ENCODE measurements at places on chromosomes 6 and 20.
A peak's percentile ranks its signal among the peaks of the same experiment; 100 is the strongest.

- no peak for DNase-seq
Measured at GRCh38 chr20:31695849-31696804, 26.5 kb downstream of the BCL2L1 start.

- no peak for DNase-seq
Measured at GRCh38 chr6:166942393-166943168, 13.8 kb downstream of the RNASET2 start.

- no peak for DNase-seq
Measured at GRCh38 chr6:13836170-13836569, 21.8 kb upstream of the MCUR1 start.

DNA sequence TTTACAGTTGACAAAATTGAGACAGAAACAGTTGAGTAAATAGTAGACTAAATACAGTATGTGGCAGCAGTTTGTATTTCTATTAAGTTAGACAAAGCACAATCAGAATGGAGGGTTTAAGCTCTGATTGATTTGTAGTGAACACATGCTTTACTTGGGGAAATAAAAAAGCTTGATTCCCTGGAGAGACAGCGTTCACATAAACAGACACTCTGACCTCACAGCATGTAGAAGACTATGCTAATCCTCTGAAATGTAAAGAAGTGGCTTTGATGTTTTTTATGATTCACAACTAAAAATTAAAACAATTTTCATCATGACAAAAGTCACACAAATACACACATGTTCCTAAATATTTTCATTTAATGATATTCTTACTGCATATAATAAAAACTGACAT lies 126.9 kb upstream of the FAM83B start:
- DNase-seq = peak; percentile 10

- no peak for DNase-seq
Measured at GRCh38 chr6:13096084-13096483, 232.3 kb downstream of the TBC1D7 start.

- DNase-seq = no peak
Measured at GRCh38 chr6:169839493-169839892, 88.1 kb downstream of the ERMARD start.

DNA sequence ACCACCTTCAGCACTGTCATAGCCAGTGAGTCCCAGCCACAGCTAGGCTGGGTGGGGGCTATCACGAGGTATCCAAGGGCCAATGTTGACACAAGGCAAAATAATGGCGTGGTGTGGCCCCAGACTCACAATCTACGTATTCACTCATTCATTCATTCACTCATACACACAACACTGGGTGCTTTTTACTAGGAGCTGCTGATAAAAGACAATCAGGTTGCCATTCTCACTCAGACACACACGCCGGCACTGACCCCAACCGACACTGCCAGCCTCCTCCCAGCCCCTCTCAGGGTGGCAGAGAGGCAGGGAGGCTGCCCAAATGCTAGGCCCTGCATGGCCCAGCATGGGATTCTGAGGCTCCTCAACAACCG lies 1.5 kb upstream of the C20orf144 start:
- no peak for DNase-seq

GRCh38 chr20:19644085-19644484 lies 114.0 kb upstream of the RIN2 start:
- DNase-seq = no peak

- no peak for DNase-seq
Measured at GRCh38 chr20:23043376-23043775, 6.1 kb downstream of the THBD start.

DNA sequence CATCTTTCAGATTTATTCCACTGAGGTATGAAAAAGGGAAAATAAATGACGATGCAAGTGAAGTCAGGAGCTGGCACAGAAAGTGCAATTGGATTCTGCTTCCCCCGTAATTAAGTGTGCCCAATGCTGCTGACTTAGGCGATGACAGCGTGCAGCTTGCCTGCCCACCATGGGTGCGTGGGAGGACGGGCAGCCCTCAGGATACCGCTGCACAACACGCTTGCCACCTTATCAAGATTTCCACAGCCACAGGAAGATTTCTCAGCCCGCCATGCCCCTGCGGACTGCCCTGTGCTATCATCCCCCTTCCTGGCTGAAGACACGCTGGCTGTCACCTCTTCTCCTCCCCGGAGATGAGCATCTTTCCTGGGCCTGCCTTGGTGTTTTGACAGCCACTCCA lies 103.3 kb upstream of the BACH2 start:
- DNase-seq = no peak

GRCh38 chr20:34055290-34055689 lies 56.8 kb downstream of the EIF2S2 start:
- no peak for DNase-seq

DNA sequence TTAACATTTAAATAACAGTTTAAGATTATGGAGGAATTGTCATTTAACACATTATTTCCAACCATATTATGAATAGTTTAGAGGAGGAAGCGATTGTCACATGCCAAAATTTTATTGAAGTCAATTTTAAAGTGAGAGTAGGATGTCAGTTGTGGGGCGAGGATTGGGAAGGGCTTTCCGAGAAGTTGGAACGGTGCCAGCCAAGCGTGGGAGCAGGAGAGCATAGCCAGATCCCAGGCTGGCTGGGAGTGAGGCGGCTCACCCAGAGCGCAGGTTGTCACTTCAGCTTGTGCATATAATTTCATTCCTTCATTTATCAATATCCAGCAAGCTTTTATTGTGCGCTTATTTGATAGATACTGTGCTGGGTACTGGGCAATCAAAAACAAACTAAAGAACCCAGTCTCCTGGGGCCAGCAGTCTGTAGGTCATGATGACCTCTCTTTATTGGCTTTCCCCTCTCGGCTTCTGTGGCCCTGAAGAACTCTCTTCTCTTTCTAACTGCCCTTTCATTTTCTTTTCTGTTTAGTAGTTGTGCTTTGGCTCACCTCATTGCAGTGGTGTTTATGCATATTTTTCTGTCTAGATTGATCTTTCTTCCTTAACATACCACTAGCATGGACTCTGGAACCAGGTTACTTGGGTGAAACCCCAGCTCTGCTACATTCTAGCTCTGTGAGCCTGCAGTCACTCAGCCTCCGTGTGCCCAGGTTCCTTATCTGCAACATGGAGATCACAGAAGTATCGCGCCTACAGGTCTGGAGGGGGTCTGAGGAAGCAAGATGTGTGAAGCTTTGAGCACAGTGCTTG lies 6.4 kb downstream of the CEP43 start:
- DNase-seq = peak; percentile 37

DNA sequence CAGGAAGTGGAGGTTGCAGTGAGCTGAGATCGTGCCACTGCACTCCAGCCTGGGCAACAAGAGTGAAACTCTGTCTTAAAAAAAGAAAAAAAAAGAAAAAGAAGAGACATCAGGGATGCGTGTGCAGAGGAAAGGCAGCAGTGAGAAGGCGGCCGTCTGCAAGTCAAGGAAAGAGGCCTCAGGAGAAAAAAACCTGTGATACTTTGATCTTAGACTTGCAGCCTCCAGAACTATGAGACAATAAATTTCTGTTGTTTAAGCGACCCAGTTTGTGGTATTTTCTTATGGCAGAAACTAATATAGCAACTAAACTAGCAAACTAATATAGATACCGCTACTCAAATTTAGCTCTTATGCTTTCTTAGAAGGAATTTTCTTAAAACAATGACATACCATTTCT lies 36.1 kb downstream of the FGD2 start:
- no peak for DNase-seq

- no peak for DNase-seq
Measured at GRCh38 chr20:24022621-24023180, 34.1 kb upstream of the GGTLC1 start.

GRCh38 chr6:41191569-41191968 lies 9.4 kb downstream of the TREML2 start:
- no peak for DNase-seq

DNA sequence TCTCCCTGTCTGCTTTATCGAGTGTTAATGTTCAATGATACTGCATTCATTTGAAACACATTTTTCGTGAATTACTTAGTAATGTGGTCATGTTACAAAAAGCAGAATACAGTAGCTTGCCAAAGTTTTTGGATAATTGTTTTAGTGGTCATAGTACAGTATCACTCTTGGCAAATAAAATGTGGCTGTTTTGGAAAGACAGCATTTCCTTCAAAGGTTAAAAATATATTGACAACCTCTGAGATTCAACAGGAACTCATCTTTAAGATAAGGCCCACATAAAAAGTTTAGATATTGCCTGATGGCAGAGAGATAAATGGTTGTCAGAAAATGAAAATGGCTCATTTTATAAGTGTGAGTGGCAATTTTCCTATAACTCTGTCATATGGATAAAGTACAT lies 297.7 kb upstream of the MAN1A1 start:
- DNase-seq = no peak

GRCh38 chr6:47344022-47344421 lies 34.3 kb upstream of the TNFRSF21 start:
- DNase-seq = peak; percentile 29

- no peak for DNase-seq
Measured at GRCh38 chr6:45327956-45328522, at the start of gene RUNX2. Gene RUNX2, plus strand, starts transcription at chr6:45328330. Its CDS starts 397 bp downstream, at chr6:45328727.

DNA sequence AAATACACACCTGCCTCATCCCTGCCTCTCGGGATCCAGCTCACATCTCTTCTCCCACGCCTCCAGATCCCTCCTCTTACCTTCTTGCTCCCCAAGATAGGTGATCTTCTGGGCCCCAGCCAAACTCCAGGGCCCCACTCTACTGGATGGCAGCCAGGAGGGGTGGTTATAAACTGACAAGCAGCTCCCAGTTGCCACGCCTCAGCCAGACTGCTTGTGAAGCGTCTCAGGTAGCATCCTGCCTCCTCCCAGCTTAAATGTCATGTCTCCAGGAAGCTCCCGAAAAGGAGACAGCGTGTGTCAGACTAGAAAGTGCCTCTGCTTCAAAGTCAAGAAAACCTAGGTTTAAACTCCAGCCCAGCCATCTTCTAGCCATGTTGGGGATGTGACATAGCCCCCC lies 114.1 kb downstream of the LRFN2 start:
- no peak for DNase-seq

GRCh38 chr20:46551522-46552381 lies 1.3 kb upstream of the OCSTAMP start:
- DNase-seq = no peak

DNA sequence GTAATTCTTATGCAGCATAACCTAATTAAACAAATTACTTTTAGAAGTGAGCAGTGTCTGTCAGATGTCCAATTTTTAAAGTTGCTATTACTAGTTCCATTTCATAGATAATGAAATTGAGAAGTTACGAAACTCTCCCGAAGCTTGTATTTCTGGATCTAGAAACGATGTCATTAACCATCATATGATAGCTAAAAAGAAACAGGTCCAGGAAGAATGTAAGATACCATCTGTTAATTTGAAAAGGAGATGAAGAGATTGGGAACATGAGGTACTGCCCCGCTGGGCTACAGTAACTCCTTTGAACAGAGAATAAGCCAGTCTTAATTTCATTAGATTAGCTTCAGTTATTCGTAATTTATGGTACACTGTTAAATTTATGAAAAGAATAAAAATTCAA lies 47.5 kb upstream of the TMX4 start:
- no peak for DNase-seq

GRCh38 chr6:145723646-145724045 lies 11.7 kb downstream of the EPM2A start:
- no peak for DNase-seq

DNA sequence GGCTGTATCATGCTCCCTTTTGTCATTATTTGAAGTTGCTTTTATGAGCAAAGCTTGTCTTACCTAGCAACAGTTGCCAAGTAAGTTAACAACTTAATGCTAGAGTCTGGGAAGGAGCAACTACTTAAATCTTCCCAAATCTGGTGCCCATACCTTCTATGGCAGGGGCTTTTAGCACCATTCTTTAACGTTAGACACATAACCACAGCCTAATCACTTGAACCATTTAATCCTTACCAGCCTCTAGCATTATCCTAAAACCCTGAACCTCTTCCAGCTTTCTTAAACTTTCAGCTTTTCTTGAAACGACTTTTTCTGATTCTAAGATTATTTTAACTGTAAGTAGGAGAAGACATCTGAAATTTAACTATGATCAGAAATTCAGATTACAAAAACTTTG lies at the start of gene C6orf163:
Gene C6orf163, plus strand, starts transcription at position 83 of the 400 bp plus-strand sequence. Its CDS starts 287 bp downstream, at position 370.
- no peak for DNase-seq

DNA sequence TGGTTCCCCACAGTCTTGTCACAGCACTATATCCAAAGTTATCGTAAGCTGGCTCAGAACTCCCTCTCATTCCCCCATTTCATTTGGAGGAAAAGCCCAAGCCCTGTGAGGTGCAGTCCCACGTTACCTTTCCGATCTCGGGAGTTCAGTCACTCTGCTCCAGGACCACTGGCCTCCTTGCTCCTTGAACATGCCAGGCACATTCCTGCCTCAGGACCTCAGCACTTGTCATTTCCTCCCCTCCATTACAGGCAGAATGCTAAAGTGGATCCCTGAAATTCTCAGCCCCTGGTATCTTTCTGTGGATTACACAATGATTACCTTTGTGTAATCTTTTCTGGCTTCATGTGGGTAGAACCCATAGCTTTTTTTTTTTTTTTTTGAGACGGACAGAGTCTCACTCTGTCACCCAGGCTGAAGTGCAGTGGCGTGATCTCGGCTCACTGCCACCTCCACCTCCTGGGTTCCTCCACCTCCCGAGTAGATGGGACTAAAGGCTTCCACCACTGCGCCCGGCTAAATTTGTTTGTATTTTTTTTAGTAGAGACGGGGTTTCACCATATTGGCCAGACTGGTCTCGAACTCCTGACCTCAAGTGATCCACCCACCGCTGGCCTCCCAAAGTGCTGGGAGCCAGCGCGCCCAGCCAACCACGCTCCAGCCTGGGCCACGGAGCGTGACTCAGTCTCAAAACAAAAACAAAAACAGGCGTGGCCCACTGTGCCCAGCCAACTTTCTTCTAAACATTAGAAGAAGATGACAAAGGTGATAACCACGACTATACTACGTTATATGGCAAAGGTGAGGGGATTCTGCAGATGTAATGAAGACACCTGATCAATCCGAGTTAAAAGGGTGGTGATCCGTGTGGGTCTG lies 4.0 kb upstream of the OXT start:
- DNase-seq = no peak

DNA sequence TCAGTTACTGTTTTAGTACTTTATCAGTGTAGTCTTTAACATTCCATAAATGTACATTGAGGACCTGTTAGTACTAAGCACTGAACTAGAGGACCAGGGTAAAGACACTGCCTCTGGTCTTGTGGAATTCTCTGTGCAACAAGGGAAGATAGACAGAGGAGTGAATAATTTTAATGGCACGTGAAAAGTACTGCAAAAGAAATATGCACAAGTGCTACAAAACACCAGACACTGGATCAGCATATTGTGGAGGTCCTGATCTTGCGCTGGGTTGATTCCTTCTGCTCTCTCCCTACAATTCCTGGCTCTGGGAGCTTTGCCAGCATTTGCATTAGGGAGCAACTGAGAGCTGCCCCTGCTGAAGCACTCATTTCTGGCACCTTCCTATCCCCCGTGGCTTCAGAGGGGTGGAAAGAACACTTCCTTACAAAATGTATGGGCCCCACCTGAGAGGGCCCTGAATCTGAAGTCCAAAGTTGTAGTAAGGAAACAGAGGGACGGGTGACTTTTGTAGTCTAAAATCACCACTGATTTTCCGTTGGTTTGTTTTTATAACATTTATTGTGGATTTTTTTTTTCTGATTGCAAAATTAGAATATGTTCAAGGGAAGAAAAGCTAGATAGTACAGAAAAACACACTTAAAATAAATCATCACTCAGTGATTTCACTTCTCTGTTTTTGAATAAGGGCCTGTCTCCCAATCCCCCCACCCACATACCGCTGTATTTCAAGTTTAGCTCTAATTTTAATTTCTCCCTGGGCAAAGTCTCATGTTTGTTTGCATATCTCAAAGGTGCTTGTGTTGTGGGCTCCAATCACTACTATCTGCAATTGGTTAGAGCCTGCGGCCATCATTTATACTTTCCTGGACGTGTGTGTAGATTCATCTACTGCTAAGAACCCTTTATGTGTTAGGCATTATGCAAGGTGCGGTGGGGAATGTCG lies 4.9 kb downstream of the PKIG start:
- peak; percentile 10 for DNase-seq

Data from NCI-H1105 (cell line).